OCI-M1 (cell line): ENCODE measurements at places on chromosomes 6 and 20.
A peak's percentile ranks its signal among the peaks of the same experiment; 100 is the strongest.

DNA sequence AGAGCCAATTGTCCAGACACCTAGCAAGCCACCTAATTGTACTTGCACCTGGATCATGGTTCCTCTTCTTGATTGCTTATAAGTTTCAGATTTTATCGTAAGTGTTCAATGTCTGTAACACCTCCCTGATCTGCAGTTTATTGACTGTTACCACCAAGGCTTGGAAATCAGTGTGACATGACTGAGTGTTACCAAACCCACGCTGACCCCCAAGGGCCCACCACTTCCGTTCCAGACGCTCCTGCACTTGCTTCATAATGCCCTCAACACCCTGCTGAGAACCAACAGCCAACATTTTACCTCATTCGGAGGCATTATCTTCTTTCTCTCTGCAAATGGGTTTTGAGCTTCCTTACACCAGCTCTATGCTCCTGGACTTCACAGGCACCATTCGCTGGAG is 6.3 kb downstream of the CCR6 start:
- DNase-seq = no peak

DNA sequence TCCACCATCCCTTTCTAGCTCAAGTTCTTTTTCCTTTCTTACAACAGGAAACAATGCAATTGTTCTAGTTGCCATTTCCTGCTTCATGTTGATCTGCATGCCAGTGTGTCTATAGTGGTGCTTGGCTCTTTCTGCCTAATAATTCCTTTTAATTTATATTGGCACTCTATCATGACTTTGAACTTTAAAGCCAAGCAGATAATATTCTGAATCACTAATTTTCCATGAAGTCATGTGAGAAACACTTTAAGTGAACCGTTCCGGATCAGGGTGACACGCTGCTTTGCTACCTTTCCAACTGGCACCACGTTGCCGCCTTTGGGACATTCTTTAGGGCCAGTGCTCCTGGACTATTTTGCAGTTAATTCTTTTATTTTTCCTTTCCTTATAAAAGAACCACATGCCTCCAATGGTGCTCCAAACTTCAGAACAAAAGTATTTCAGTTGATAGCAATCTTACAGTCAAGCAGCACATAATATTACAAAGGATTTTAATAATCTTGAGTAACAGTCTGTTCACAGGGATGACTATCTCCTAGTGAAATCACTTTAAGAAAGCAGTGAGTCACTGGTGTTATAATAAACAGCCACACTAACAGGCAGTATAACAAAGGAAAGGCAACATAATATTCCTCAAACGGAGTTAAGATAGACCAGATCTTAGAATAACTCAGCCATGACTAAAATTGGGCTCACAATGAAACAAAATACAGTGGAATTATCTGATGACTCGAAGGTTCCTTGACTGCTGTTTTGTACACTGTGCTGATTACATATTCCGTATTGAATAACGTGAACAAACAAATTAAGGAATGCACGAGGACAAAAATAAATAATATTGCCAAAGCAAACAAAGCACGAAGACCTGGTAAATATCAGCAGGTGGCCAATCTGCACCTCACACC is 19.0 kb upstream of the BLOC1S5 start:
- no peak for DNase-seq

DNA sequence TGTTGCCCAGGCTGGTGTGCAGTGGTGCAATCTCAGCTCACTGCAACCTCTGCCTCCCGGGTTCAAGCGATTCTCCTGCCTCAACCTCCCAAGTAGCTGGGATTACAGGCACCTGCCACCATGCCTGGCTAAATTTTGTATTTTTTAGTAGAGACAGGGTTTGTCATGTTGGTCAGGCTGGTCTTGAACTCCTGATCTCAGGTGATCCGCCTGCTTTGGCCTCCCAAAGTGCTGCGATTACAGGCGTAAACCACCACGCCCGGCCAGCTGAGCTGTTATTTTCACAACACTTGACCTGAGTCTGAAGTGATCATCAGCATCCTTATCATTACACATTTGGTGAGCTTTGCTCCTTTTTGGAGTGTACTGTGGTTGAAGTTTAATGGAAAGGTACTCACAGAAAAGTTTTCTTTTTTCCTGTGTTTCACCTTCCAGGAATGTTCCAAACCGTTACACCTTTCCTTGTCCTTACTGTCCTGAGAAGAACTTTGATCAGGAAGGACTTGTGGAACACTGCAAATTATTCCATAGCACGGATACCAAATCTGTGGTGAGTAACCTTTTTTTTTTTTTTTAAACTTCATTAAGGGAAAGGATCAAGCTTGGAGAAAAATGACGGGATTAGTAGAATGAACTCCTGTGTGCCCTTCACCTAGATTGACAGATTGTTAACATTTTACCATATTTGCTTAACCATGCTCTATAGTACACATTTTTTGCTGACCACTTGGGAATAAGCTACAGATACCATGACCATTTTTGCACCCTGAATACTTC is 9.7 kb downstream of the RNF114 start:
- no peak for DNase-seq

GRCh38 chr6:111527367-111527766 is 44.3 kb upstream of the REV3L start:
- no peak for DNase-seq

GRCh38 chr6:137494988-137495702 is 951 bp upstream of the OLIG3 start:
- no peak for DNase-seq

DNA sequence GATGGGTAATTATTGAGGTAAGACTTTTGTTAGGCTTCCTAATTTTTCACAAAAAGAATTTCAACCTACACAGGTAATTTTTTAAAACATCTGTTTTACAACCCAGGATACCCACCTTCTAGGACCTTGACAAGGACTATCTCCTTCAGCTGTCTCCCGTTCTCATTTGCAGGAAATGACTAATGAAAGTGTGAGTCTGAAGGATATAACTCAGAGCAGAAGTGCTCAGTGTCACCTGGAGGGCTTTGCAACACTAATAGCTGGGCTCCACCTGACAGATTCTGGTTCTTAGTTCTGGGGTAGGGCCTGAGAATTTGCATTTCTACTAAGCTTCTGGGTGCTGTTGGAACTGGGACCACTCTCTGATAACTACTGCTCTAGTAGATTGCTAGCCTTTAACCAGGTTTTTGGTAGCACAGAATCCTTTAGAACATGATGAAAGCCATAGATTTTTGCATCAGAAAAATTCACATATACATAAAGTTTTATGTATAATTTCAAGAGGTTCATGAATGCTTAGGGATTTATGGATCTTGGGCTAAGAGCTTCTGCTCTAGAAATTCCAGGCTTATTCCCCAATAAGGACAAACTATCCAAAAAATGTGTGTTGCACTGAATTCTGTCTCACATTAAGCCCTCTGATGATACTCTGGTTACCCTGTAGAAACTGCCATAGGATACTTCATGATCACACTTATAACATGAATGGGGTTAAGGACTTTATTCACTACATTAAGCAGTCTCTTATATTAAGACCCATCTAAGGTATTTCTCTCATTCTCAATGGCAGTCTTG is 30.3 kb downstream of the AK9 start:
- DNase-seq = no peak

- DNase-seq = peak; percentile 99
Observed at GRCh38 chr6:2733324-2733723, 17.4 kb downstream of the MYLK4 start.

DNA sequence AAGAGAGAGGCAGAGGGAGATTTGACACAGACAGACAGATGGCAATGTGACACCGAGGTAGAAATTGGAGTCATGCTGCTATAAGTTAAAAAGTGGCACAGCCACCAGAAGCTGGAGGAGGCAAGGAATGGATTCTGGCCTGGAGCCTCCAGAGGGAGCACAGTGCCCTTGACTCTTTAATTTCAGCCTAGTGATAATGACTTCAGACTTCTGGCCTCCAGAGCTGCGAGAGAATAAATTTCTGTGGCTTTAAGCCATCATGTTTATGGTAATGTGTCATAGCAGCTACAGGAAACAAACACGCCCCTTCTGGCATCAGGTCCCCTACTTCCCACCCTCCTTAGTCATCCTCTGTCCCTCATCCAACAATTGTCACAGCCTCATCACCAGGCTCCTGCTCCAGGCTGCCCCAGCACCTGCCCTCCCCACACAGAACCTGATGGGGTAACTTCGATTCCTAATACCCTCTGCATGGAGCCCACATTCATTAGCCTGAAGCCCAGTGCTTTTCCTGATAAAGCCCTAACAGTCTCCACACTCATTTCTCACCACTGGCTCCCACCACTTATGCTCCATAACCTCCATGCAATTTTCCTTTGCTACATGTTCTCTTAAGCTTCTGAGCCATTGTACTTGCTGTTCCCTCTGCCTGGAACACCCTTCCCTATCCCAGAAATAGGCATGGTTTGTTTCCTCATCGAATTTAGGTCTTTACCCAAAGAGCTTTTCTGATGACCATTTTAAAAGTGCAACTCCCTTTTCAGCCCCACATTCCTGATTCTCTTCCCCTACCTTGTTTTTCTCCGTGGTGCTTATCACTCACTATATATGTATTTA is 69.7 kb upstream of the TOX2 start:
- DNase-seq = peak; percentile 45

DNA sequence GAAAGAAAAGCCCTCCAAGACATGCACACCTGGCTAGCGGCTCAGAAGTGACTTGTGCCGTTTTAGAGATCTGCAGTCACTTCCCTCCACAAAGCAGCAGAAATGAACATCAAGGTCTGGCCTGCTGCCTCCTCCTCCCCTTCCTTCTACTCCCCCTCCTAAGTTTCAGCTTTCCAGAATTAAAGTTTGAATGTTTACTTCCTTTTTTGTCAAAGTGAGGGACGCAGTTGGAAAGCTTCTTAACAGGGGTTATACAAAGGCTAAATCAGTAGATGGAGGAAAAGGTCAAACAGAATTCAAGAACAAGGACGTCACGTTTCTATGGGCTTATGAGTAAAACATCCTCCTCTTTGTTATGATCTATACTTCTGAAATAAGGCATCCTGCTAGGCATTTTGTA is 227.7 kb downstream of the SLC35F1 start:
- no peak for DNase-seq

- no peak for DNase-seq
Observed at GRCh38 chr6:135008072-135008940, 46.3 kb downstream of the HBS1L start.

GRCh38 chr6:40419946-40420728 is 167.0 kb downstream of the LRFN2 start:
- DNase-seq = no peak

GRCh38 chr20:44185574-44185973 is 1.4 kb downstream of the JPH2 start:
- DNase-seq = no peak

DNA sequence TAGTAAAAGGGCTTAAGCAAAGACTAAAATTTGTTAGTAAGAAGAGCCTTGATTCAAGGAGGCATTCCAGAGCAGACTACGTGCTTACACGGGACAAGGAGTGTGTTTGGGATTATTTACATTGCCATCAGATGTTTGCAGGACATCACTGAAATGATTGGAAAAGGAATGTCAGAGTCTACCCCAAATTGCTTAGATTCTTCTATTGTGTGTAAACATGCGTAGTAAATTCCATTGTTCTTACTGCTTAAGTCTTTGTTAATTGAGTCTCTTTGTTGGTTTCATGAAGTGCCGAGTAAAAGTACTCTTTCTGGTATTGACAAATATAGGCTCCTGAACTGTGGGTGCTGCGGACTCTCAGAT is 60.5 kb downstream of the CD83 start:
- DNase-seq = no peak

DNA sequence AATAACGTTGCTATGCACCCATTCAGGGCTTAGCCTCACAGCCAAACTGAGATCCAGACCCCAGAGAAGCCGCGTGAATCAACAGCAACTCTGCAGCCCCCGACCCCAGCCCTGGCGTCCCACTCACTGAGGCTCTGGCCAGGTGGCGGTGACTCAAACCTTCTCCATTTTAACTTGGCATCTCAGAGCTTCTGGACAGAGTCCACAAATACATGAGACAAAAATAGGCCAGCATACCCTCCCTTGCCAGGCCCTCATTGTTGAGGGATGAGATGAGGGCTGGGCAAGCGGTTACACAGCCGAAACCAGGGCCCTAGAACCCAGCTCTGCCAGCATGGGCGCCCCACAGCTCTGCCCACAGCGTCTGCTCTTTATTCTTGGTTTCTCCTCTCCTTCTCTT is 118.4 kb downstream of the MYLK4 start:
- no peak for DNase-seq

DNA sequence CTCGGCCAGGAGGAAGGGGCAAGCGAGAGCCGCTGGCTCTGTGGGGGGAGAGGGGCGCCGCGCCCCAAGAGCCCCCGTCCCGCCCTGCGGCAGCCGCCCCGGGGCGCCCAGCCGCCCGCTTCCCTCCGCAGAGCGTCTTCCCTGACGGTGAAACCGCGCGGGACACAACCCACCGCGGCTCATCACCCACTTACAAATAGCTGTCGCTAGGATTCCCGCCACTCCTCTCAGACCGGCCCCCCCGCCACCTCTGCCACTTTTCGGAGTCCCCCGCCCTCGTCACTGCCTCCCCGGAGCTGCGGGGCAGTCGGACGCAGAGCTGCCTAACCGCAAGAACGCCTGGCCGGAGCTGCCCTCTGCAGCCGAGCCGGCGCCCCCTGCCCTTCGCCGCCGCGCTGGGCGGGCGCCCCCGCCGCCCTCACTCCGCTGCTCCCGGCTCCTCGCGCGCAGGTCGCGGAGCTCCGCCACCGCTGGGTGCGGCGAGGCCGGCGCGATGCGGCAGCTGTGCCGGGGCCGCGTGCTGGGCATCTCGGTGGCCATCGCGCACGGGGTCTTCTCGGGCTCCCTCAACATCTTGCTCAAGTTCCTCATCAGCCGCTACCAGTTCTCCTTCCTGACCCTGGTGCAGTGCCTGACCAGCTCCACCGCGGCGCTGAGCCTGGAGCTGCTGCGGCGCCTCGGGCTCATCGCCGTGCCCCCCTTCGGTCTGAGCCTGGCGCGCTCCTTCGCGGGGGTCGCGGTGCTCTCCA is at the start of gene SLC35D3:
SLC35D3 (plus strand) TSS at position 366 of the 749 bp plus-strand sequence; CDS start at position 494, 128 bp downstream.
- DNase-seq = no peak

DNA sequence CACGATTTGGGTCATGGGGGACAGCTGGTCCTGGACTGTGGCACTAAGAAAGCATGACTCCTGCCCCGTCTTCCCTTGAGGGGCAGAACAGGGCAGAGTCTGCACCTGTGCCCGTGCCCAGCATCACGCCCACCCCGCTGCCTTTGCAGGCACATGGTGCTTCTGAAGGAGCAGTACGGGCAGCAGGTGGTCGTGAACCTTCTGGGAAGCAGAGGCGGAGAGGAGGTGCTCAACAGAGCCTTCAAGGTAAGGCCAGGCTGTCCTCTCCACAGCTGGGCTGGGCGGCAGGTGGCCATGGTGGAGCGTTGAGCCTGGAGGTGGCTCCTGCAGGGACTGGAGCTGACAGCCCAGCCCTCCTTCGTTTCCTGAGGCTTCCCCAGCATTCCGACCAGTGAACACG is 77.4 kb downstream of the SYNJ2 start:
- no peak for DNase-seq
